Liver (tissue), 10 donors: ENCODE measurements at places on chromosomes 2 and 18. TPM values are rescaled to one million over a fixed set of nuclear protein-coding genes. Genes with fewer than 3 reads are reported as not detected.

The FOXD4L1 gene
- 0.42 TPM for total RNA-seq

The CROCC2 gene
- 0.08 TPM for total RNA-seq

The CFAP221 gene
- 3.1 TPM for total RNA-seq

The CERKL gene
- not detected for total RNA-seq

The POMC gene
- total RNA-seq: 0.84 TPM

The TXNDC2 gene
- under 0.01 TPM for total RNA-seq

The PLCD4 gene
- 0.05 TPM for total RNA-seq

The PRSS56 gene
- not detected for total RNA-seq

The CFAP65 gene
- not detected for total RNA-seq

The HADHA gene
- total RNA-seq: 276 TPM

The ZFAND2B gene
- 19.6 TPM for total RNA-seq

The TCF23 gene
- total RNA-seq: 0.05 TPM

The TMEM198 gene
- 1.1 TPM for total RNA-seq

The DSC3 gene
- under 0.01 TPM for total RNA-seq

The NOSTRIN gene
- total RNA-seq: 16.7 TPM

The EDAR gene
- total RNA-seq: 0.50 TPM

The HOXD11 gene
- not detected for total RNA-seq

The SAG gene
- not detected for total RNA-seq

The GRB14 gene
- total RNA-seq: 1.0 TPM

The GCG gene
- total RNA-seq: not detected

The KIF5C gene
- 0.14 TPM for total RNA-seq
